Psoas muscle (tissue), 8 donors: ENCODE measurements at places on chromosomes 11 and 22. TPM values are rescaled to one million over a fixed set of nuclear protein-coding genes. Genes with fewer than 3 reads are reported as not detected.

NDUFA6 gene
- 242 TPM for polyA plus RNA-seq

OR10A2 gene
- not detected for polyA plus RNA-seq

CLCF1 gene
- polyA plus RNA-seq = 6.5 TPM

SART1 gene
- polyA plus RNA-seq = 40.3 TPM

OR5I1 gene
- polyA plus RNA-seq = not detected
